Articular chondrocyte of knee joint (primary cell): ENCODE measurements at places on chromosomes 2 and 18. TPM values are rescaled to one million over a fixed set of nuclear protein-coding genes. Genes with fewer than 3 reads are reported as not detected.

The CSRNP3 gene
- total RNA-seq = 0.13 and 0.22 TPM in 2 replicates

The LYPD1 gene
- total RNA-seq = 0.76 TPM in 1 of 2 replicates, not detected in the other

The UPP2 gene
- total RNA-seq = 0.11 and 0.13 TPM in 2 replicates

The LIMS3 gene
- 0.78 and 2.1 TPM in 2 replicates for total RNA-seq

The TRABD2A gene
- 0.26 and 0.65 TPM in 2 replicates for total RNA-seq

The RFTN2 gene
- 23.5 and 33.0 TPM in 2 replicates for total RNA-seq
